CD4-positive, alpha-beta T cell (primary cell): ENCODE measurements at places on chromosomes 2 and 18.

GRCh38 chr18:43578706-43579105, 301.4 kb upstream of the SYT4 start:
- no peak for DNase-seq

DNA sequence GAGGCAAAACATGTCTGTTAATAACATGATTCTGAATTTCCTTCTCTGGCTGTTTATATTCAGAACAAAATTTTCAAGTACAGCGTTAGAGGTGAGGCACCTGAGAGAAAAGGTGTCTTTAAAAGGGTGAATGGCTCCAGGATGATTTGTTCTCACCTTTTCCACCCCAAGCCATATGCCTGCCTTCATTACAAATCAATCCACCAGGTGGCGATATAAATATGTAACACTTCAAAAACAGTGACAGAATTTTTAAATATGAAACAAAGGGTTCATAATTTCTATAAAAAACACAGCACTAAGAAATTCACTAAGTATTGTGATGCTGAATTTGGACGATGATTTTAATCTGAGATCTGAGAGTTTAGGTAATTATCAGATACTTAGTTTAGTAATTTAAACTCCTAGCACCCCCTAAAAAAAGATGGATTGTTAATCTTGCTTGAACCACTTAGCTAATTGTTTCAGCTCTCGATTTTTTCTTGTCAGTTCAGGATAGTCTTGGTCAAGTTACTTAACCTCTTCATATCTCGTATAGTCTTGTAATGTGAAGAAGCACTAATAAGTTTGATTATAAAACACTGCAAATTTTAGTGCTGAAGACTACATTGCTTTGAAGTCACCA, 528.8 kb downstream of the CPS1 start:
- no peak for DNase-seq

- no peak for DNase-seq
Measured at GRCh38 chr2:211985393-211985792, 553.2 kb downstream of the ERBB4 start.

- DNase-seq, result no peak
Measured at GRCh38 chr2:5479265-5479928, 212.8 kb upstream of the SOX11 start.

GRCh38 chr2:106566050-106566449, 78.9 kb downstream of the CD8B2 start:
- no peak for DNase-seq

- no peak for DNase-seq
Measured at GRCh38 chr18:45386041-45386655, 229.1 kb upstream of the SLC14A2 start.

DNA sequence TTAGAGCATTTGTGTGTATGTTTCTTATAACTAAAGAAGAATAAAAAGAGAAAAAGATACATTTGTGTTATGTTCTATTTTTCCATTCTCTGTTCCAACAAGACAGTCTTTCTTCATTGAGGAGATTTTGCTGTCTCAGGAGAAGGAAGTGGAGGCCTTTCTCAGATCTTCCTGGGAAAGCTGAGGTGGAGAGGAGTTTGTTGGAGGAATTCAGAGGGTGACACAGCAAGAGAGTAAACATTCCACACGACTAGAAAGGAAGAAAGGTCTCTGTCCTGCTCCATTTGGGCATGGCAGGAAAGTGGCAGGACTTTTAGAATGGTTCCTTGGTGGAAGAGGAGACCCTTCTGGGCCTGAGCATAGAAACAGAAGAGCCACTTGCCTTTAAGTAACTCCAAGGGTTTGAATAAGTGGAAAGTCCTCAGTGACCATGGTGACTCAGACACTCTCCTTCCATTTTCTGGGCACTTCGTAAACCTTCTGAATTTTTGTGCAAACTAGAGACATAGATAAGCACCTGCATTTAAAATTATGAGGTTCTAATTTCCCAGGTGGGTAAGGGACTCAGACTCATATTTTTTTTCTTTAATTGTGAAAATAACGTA, 52.3 kb upstream of the COL5A2 start:
- no peak for DNase-seq

DNA sequence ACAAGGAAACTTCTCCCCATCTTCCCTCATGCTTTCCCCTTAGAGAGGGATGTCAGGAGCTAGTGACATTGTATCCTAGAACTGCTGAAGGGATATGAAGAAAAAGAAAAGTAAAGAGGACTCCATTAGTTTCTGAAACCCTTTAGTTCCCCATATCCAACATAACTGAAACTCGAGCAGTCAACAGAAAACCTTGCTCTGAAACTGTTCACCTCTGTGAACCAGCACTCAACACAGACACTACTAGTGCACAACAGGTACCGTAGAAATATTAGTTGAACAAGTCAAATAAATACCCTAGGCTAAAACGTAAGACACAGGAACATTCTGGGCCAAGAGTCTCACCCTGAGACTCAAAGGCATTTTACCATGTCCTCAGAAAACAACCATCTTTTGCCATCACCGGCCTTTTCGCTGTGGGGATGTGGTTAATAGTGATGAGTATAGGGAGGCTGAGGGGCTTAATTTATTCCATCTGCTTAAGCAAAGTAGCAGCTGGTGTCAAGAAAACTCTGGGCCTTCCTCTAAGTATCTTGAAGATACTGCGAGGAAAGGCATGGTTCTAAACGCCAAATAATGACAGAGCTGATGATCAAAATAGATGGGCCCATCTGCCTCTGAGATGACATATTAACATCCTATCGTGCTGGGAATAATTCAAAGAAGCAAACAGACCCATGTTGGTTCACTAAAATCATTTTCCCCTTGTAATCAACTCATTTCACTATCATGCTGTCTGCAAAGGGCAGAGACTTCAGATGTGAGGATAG, 156.8 kb downstream of the STK39 start:
- no peak for DNase-seq

DNA sequence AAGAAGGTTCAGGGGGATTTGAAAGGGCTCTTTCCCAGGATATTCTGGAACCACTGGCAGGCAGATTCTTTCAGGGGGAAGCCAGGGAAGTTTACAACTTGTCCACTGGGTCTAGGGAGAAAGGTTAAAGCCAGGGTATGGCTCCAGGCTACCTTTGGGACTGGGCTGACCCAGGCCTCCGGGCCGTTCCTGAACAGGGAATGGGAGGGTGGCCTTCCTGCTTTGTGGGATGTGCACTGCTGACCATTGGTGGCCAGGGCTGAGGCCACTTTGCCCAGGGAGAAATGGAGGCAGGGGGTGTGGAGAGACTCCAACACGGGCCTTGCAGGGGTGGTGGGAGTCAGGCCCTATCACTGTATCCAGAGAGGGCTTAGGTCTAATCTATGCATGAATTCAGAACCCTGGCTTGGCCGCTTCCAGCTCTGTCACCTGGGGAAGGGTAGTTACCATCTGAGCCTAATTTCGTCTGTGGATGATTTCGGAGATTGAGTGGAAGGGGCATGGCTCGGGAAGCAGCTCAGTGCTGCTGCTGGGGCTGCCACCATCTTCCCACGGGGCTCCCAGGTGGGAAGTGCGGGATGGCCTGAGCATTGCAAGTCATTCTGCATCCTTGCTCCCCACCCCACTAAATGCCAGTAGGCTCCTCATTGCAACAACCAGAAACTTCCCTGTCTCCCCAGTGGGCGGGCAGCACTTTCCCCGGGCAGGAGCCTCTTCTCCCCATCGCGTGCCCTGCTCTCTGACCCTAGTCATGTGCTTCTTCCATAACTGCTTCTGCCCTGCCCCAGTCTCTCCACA, 57.1 kb upstream of the OTOF start:
- DNase-seq, result no peak

- DNase-seq, result no peak
Measured at GRCh38 chr18:43627848-43628530, 350.7 kb upstream of the SYT4 start.

DNA sequence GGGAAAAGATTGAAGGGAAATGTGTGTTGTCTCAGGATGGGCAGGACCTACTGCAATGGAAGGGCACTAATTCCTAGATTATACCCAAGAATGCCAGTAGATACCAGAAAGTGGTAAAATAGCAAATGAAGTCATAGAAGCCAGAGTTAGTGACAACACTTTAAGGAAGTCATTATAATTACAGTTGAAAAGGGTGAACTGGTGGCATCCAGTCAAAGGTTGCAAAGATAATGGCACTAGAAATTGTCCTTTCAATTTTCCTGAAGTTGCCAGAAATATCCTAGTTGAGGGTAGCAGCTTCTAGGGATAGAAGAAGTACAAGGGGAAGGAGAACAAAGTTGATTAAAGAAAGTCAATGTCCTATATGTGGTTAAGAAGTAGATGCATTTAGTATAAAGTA, 68.8 kb upstream of the GLS start:
- DNase-seq, result no peak

GRCh38 chr2:132860220-132860619, 190.2 kb upstream of the LYPD1 start:
- DNase-seq, result no peak

DNA sequence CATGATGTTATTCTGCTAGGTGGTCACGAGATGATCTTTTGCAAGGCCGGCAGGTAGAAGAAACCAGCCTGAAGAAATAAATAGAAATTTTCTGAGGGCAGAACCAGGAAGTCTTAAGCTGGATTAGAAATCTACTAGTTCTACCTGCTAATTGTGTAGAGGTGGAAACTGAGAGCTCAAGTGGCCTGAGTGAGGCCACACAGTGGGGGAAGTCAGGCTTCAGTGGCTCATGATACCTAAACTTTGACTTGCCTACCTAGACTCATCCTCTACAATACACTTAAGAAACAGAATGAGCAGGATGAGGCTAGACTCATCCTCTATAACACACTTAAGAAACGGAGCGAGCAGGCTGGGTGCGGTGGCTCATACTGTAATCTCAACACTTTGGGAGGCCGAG, 134.9 kb upstream of the NDUFV2 start:
- no peak for DNase-seq

DNA sequence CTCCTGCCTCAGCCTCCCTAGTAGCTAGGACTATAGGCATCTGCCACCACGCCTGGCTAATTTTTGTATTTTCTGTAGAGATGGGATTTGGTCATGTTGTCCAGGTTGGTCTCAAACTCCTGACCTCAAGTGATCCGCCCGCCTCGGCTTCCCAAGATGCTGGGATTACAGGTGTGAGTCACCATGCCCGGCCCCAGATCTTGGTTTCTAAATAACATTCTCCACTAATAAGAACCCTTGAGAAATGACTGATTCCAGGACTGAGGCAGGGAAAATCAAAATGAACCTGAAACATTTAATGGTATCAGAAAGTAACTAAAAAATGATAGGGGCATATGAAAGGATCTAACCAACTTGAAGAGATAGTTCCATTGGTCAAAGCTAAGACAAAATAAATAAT, 34.0 kb downstream of the BMPR2 start:
- no peak for DNase-seq

- DNase-seq, result no peak
Measured at GRCh38 chr18:63082366-63083019, 237.1 kb downstream of the BCL2 start.

GRCh38 chr2:239299218-239299939, 101.4 kb downstream of the HDAC4 start:
- no peak for DNase-seq

GRCh38 chr2:38981670-38982357, 92.1 kb downstream of the ARHGEF33 start:
- no peak for DNase-seq

GRCh38 chr2:67952066-67952465, 110.7 kb downstream of the C1D start:
- no peak for DNase-seq

DNA sequence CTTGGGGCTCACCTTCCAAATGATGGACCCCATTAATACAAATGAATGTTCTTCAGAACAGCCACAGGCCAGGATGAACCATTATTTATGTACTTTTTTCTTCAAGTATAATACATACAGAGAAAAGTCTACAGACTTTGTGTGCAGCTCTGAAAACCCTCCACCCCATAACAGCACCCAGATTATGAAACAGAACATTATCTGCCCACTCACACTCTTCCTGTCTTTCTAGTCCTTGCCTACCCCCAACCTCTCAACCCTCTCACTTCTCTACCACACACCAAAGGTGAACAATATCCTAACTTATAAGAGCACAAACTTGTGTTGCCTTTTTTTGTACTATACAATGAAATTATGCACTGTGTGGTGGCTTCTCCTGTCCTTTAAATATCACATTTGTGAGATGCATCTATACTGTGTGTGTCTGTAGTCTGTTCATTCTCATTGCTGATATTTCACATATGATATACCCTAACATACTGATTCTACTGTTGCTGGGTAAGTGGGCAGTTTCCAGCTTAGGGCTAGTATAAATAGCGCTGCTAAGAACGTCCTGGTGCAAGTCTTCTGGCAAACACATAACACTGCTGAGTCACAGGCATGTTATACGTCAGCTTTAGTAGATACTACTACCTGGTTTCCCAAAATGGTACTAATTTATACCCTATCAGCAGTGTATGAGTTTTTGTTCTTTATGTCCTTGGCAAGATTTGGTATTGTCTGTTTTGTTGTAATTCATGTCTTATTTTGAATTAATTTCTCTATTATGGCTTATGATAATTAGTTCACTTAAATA, 1.0 kb upstream of the NPHP1 start:
- no peak for DNase-seq

DNA sequence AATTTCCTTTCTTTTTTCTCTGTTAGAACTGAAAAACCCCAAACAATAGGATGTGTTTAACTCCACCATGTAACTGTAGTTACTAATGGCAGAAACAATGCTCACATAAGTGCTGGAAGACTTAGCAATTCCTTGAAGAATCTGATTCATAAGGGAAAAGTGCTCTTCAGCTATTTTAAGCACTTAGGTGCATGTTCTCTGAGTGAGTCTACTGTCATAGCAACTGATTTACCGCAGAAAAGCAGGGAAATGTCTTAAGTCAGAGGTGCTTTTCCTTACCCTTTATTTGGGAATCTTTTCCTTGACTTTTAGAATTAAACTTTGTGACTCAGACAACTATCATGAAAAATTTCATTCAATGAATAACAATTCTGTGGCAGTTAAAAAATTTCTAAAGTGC, 65.4 kb upstream of the NABP1 start:
- DNase-seq, result no peak

DNA sequence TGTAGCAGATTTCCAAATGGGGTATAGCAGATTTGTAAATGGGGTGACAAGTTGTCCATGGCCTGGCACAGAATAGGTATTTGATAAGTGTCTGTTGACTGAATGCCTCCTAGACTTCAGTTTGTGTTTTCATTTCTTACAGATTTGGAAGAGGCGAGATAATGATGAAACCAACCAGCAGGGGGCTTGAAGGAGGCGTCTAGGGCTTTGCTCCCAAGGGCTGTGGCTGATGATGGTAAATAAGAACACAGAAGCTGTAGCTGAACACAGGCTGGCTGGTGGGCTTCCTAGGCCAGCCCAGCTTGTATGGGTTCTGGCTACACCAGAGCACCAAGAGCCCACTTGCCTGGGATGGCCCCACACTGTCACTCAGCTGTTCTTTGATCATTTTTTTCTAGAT, 19.4 kb downstream of the SFTPB start:
- DNase-seq, result no peak

GRCh38 chr2:67329951-67330350, 67.2 kb upstream of the ETAA1 start:
- DNase-seq, result no peak
